IPS DF 6.9 (cell line): ENCODE measurements at places on chromosomes 16 and 17.
A peak's percentile ranks its signal among the peaks of the same experiment; 100 is the strongest.

DNA sequence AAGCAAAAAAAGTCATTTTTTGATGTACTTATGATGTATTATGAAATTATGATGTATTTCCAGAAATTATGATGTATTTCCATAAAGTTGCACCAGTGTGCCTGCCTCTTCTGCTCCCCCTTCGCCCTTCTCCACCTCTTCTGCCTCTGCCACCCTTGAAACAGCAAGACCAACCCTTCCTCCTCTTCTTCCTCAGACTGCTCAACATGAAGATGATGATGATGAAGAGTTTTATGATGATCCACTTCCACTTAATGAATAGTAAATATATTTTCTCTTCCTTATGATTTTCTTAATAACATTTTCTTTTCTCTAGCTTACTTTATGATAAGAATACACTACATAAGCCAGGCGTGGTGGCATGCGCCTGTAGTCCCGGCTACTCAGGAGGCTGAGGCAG, 7.4 kb upstream of the ZNF785 start:
- DNase-seq: no peak

DNA sequence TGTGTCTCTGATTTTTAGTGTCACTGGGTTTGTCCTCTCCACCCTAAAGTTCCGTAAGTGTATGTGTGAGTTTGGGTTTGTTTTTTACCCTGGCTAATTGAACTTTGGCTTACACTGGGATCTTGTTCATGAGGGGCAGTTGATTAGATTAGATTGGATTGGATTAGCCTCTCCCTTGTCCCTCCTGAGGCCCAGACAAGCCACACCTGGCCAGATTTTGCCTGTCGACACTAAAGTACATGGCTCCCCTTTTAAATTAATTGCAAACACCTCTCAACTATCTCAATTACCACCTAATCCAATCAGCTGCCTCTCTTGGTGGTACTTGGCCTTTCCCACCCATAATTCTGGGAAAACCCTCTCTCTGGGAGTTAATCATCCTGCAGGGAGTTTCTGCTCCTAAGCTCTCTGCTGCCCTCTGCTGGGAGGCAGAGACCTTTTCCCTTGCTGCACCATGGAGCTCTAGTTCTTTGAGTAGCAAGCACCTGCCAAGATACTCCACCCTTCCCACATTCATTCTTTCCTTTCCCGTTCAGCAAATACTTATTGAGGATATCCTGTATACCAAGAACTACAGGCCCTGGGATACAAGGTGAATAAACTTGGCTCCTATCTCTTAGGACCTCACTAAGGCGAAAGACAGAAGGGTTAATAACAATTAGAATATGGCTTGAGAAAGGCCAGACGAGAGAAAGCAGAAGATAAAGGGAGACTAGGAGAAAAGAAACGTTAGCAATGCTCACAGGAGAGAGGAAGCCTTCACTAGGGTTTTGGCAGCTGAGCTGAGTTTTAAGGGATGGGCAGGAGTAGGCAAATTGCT, 60.0 kb upstream of the MPHOSPH6 start:
- peak; percentile 60 for DNase-seq

GRCh38 chr17:34619687-34620217, 40.4 kb downstream of the TMEM132E start:
- no peak for DNase-seq

GRCh38 chr16:65280845-65281512, 159.1 kb upstream of the CDH11 start:
- DNase-seq: no peak

- DNase-seq: no peak
These were observed 14.0 kb downstream of the LASP1 start for GRCh38 chr17:38883592-38884526.

GRCh38 chr16:9332574-9333148, 241.2 kb downstream of the HAPSTR1 start:
- DNase-seq: no peak

- DNase-seq: peak; percentile 39
These were observed 823 bp upstream of the ZNF469 start for GRCh38 chr16:88381820-88382451.

DNA sequence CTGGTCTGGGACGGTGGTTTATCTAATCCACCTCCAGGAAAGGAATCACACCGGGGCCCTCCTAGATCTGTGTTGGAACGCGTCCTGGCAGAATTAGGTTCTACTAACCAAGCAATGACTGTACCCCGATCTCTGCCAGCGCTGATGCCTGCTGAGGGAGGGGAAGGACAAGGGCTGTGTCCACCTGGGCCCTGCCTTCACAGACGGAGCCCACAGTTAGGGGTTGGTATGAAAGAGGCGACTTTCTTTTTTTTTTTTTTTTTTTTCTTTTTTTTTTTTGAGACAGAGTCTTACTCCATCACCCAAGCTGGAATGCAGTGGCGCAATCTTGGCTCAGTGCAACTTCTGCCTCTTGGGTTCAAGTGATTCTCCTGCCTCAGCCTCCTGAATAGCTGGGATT, 9.9 kb upstream of the KRT19 start:
- DNase-seq: no peak

DNA sequence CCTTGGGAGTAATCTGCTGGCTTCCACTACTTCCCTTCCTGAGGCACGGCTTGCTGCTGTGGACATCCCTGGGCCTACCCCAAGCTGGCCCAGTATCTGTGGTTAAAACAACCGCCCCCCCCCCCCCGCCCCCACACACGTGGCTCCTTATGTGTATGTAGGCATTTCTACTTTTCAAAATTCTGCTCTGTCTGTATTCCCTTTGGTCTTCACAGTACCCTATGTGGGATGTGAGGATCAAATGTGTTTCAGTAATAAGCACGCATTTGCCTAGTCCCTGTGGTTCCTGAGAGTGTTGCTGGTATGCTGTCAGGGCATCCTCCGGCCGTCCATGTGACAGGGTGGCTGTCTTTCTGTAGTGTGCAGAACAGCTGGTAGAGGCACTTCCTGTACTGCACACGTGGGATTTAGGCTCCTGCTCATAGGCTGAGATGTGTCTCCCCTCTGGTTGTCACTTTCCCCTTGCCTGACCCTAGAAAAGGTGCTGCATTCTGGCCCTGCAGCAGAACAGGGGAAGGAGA, 2.2 kb downstream of the NT5M start:
- DNase-seq: no peak

DNA sequence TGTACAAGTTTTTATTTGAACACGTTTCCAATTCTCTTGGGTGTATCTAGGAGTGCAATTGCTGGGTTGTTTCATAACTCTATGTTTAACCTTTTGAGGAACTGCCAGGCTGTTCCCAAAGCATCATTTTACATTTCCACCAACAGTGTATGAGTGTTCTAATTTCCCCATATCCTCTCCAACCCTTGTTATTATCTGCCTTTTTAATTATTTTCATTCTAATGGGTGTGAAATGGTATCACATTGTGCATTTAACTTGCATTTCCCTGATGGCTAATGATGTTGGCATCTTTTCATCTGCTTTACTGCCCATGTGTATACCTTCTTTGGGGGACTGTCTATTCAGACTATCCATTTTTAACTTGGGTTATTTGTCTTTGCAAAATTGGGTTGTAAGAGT, 104.2 kb downstream of the USP31 start:
- no peak for DNase-seq

- DNase-seq: no peak
These were observed 188.9 kb downstream of the IRF8 start for GRCh38 chr16:86087896-86088230.

DNA sequence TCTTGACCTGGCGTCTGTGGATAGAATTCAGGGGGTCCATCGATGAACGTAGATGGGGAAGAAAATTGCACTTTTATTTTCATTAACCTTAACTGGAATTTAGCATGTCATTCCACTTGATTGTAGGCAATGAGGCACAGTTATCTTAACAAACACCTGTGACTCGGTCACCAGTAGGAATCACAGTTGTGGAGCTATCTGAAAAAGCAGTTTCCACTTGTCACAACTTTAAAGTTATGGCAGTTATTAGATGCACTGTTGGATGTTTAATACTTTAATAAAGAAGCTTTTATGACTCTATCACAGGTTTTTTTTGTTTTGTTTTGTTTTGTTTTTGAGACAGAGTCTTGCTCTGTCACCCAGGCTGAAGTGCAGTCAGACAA, 83.7 kb upstream of the LGALS9 start:
- no peak for DNase-seq

DNA sequence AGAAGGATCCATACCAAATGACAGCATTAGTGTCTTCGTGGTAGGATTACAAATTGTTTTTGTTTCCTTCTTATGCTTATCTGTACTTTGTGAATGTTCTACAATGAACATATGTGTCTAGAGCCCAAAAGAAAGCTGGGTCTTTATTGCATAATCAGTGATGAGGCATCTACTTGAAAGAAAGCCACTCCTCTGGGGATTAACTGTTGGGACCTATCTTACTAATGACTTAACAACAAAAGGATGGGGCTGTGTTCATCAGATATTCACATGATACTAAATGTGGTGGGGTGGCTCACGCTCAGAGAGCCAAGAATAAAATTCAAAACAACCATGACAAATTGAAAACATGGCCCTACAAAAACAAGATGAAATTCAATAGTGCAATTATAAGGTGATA, 160.2 kb downstream of the RGS9 start:
- no peak for DNase-seq

DNA sequence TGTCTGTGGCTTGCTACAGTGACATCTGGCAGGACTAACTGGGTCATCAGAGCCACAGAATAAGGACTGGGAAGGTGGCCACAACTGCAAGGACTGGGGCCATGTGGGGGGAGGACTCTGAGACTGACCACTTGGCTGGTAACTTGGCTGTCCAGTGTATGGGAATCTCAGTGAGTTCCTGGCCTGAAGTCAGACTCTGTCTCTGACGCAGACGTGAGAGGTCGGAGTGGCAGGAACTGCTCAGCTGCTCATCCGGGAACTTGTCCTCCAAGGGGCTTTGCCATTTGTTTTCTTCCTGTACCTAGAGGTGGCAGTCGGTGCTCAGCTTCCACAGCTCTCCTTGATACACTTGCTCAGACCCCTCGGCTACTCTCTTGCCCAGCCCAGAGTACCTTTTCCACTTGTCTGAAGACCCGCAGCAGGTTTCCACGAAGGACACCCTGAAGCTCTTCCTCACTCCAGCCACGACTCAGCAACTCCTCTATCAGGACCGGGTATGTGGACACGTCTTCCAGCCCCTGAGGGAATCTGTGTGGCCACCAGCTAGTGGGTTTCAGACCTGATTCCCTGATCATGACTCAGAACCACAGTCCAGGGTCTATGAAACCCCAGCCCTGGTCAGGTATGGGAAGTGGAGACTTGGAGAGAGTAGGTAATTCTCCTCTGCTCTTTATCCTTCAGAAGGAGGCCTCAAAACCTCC, 7.3 kb upstream of the DPEP3 start:
- no peak for DNase-seq

DNA sequence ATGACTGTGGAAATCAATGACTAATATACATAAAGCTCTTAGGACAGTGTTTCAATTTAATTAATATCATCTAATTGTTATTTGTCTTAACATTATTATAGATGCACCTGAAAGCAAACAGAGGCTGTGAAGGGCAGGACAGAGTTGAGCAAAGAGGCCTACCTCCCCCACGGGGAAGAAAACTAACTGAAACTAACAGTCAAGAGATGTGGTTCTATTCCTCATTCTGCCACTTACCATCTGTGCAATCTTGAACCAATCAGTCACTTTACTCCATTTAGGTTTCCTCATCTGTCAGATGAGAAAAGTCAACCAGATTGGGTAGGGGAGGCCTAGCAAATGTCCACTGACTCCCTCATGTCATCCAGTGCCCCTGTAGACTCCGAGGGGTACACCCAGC, 59.1 kb downstream of the C17orf67 start:
- no peak for DNase-seq

DNA sequence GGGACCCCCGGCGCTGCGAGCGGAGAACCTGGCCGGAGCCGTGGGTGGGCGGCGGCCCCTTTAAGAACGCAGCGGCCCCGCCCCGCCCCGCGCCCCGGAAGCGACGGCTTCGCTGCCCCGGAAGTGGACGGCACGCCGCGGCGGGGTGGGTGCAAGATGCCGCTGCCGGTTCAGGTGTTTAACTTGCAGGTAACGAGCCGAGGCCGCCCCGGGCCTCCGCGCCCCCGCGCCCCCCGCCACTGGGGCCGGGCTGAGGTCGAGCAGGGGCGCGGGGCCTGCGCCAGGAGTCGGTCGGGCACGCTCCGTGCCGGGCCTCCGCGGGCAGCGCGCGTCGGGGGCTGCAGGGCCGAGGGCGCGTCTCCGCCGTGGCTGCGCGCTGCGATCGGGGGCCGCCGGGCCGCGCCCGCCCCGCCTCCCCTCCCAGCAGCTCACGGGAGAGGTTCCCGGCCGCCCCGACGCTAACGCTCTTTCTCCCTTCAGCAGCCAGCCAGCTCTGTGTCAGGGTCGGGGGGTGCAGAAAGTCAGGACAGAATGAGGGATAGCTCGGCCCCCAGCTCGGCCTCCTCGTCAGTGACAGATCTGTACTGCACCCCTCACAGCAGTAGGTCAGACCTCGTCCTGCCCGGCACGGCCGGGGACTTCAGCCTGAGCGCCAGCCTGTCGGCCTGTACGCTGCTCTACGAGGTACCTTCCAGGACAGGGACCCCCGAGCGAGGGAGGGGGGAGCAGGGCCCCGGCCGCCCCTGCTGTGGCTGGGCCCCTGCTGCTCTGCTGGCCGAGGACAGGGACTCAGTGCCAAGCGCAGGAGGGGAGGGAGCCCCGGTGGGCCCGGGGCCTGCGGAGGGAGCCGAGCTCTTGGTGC, at the start of the genes GPS1 and RFNG:
Gene GPS1 (plus strand): TSS at position 123 of the 862 bp plus-strand sequence. CDS start 34 bp downstream, at position 157.
Gene RFNG (minus strand): TSS at position 36 of the 862 bp plus-strand sequence. CDS start 45 bp downstream, outside the sequence.
- no peak for DNase-seq

DNA sequence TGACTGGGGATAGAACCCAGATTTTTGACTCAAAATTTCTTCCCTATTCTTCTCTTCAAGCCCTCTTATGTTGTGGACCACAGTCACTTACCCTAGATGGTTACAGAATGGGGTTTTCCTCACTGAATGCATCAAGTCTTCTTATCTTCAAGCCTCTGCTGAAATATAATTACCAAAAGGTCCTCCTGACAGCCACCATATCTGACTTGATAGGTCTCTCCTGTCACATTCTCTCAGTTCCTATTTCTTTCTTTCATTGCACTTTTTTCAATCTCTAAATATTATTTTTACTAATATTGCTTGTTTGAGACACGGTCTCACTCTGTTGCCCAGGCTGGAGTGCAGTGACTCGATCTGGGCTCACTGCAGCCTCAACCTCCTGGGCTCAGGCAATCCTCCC, 1.1 kb upstream of the COPZ2 start:
- DNase-seq: no peak

- no peak for DNase-seq
These were observed 18.4 kb downstream of the LDHD start for GRCh38 chr16:75097941-75098901.

DNA sequence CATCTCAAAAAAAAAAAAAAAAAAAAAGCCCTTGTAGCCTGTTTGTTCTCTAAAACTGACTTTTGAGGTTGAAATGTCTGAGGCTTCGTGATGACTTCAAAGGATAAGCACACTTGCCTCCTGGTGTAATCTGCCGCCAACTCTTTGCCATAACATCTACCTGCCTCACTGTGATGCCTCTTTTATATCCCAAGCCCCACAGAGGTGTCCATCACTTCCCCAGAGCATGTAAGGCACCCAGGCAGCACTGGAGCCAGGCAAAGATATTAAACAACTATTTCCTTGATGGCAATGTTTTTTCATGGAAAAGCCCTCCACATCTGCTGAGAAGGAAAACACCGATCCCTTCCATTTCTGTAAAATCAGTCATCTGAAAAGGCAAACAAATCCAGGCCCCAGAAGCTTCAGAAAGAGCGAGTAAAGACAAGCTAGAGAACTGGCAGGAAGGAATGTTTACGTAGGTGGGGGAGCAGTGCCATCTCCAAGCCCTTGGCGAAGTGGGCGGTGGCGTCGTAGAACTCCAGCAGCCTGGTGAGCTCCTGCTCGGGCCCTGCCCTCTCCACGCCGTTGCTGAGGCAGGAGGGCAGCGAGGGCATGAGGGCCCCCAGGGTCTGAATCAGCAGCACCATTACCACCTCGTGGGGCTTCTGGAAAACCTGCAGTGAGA, 28.6 kb downstream of the COG7 start:
- DNase-seq: no peak
